ENCODE measurements at places on chromosomes 2 and 18. TPM values are rescaled to one million over a fixed set of nuclear protein-coding genes. Genes with fewer than 3 reads are reported as not detected.

Gene SCYGR5
- total RNA-seq: not detected

Gene FBXO15
- 0.73 TPM for total RNA-seq

Gene STARD6
- total RNA-seq: not detected

Gene TSPYL6
- not detected for total RNA-seq

Gene DCC
- 0.24 TPM for total RNA-seq

Gene SH3RF3
- 84.4 TPM for total RNA-seq

Gene TNFRSF11A
- not detected for total RNA-seq

Gene PCARE
- total RNA-seq: not detected

Gene CCL20
- total RNA-seq: not detected

Gene DNER
- total RNA-seq: 0.19 TPM

Gene SPC25
- total RNA-seq: 5.6 TPM

Gene INHBB
- total RNA-seq: 0.50 TPM

Gene KIF5C
- 10.2 TPM for total RNA-seq

Gene MATN3
- total RNA-seq: 12.8 TPM

Gene LAMA3
- total RNA-seq: not detected

Gene ACYP2
- total RNA-seq: 8.9 TPM

Gene FZD7
- 37.8 TPM for total RNA-seq

Gene CENPA
- 4.6 TPM for total RNA-seq

Gene TGFA
- not detected for total RNA-seq

Gene SCLY
- 22.1 TPM for total RNA-seq

Gene DUSP2
- total RNA-seq: 0.78 TPM

Gene TUBA4A
- total RNA-seq: 7.9 TPM

Gene DCDC2C
- not detected for total RNA-seq

Gene PAX8
- not detected for total RNA-seq

Gene TMEM163
- total RNA-seq: not detected

Gene CNDP1
- total RNA-seq: not detected

Gene GRB14
- 0.83 TPM for total RNA-seq

Gene EPHA4
- total RNA-seq: 16.8 TPM

Gene CACNB4
- 3.4 TPM for total RNA-seq

Gene KCNK3
- 8.5 TPM for total RNA-seq

Gene GKN1
- not detected for total RNA-seq

Gene SERPINB2
- total RNA-seq: not detected

Gene DSG1
- total RNA-seq: not detected

Gene ZNF397
- 24.5 TPM for total RNA-seq

Gene GLB1L
- 8.8 TPM for total RNA-seq

Gene SRD5A2
- total RNA-seq: not detected

Gene STEAP3
- 22.7 TPM for total RNA-seq

Gene MC2R
- total RNA-seq: not detected

Gene RNF181
- 77.3 TPM for total RNA-seq

Gene PLGLB2
- 7.0 TPM for total RNA-seq

Gene C2orf81
- 2.4 TPM for total RNA-seq

Gene ANKRD62
- not detected for total RNA-seq

Gene ZNF892
- 7.0 TPM for total RNA-seq

Gene GALNT5
- total RNA-seq: 5.3 TPM

Gene TPGS2
- 98.8 TPM for total RNA-seq

Gene IL36G
- not detected for total RNA-seq

Gene GLI2
- total RNA-seq: 33.2 TPM

Gene CLK1
- 96.8 TPM for total RNA-seq

Gene CMPK2
- 0.24 TPM for total RNA-seq

Gene NDUFAF7
- total RNA-seq: 17.8 TPM

Gene WNT10A
- not detected for total RNA-seq

Gene POTEF
- total RNA-seq: not detected

Gene CTNNA2
- not detected for total RNA-seq

Gene ABCG8
- not detected for total RNA-seq

Gene SLC8A1
- total RNA-seq: 18.0 TPM

Gene SLC35F6
- 40.5 TPM for total RNA-seq

Gene SULT6B1
- total RNA-seq: not detected

Gene ALMS1
- 18.5 TPM for total RNA-seq

Gene CHRNG
- not detected for total RNA-seq
